Left colon (tissue), 2 donors: ENCODE measurements at places on chromosomes 2 and 18. TPM values are rescaled to one million over a fixed set of nuclear protein-coding genes. Genes with fewer than 3 reads are reported as not detected.

DNA sequence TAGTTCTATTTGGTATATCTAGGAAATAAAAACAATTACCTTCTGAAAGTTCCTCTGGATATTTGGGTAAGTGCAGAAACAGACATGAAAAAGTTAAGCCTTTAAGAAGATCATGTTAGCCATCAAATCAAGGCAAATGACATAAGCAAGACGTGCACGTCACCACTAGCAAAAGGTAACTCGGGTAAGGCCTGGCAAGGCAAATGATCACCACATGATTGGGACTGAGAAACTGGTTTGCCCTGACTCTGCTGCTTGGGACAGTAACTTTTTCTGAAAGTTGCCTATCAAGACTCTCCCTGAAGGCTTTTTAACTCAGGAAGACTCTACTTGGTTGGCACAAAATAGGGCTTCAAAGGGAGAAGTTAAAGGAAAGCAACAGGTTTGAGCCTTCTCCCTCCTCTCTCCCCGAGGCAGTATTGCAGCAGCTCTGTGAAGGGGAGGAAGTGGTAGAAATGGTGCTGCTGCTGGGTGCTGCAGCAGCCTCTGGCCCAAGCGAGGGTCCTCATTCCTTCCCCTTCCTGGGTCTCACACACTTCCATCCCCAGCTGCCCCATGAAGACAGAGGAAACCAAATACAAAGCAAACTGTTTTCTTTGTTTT lies 17.1 kb upstream of the TMEM237 start:
- no peak for DNase-seq

GRCh38 chr2:122032264-122032645 lies 276.8 kb downstream of the TSN start:
- DNase-seq = no peak

The DYNC2LI1 gene
- 19.9 TPM for total RNA-seq

The CENPA gene
- 1.5 TPM for total RNA-seq

The NAPG gene
- total RNA-seq = 42.6 TPM

GRCh38 chr2:197159661-197160211 lies 150.8 kb downstream of the ANKRD44 start:
- no peak for DNase-seq

DNA sequence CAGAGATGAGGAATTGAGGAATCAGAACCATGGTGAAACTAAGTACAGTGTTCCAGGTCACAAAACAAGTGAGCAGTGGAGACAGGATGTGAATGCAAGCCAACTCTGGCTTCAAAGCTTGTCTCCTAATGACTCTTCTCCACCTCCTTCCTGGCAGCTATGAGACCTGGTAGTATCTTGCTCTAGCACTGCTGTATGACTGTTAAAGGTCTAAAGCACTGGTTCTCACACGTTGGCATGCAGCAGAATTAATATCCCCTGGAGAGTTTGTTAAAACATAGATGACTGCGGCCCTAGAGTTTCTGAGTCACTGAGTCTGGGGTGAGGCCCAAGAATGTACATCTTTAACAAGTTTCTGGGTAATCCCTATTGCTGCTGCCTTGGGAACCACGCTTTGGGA lies 63.3 kb downstream of the SUCLG1 start:
- no peak for DNase-seq

- DNase-seq = no peak
These were observed 114.8 kb downstream of the ATL2 start for GRCh38 chr2:38262069-38262871.

The GREB1 gene
- total RNA-seq = 2.0 TPM

GRCh38 chr2:189580241-189580651 lies 340 bp downstream of the SLC40A1 start:
- DNase-seq = peak; percentile 44

- DNase-seq = peak; percentile 82
These were observed 42.1 kb upstream of the TRIM43B start for GRCh38 chr2:95526360-95527341.

- no peak for DNase-seq
These were observed 52.6 kb downstream of the COL6A3 start for GRCh38 chr2:237361194-237362004.

The ZEB2 gene
- 41.1 TPM for total RNA-seq

The PARD3B gene
- total RNA-seq = 30.5 TPM

DNA sequence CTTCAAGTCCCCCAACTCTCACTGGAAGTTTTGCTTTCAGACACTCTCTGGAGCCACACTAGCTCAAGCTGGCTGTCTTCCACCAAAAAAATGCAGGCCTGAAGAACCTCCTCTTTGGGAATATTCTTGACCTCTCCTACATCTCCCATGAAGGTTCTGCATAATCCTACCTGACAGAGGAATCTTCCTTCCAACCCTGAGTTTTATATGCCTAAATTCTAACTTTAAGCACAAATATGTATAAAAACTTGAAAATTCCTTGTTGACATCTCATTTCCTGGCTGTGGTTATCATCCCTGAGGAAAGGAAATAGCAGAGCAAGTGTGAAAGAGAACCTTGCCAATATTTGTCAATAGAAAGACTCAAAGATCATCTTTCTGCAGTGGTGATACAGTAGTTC lies 249.0 kb downstream of the LPIN1 start:
- DNase-seq = no peak

GRCh38 chr2:185825557-185825956 lies 87.0 kb downstream of the FSIP2 start:
- no peak for DNase-seq

The SERPINB12 gene
- total RNA-seq = not detected

The CFAP65 gene
- 0.76 TPM for total RNA-seq

The ANKRD30B gene
- total RNA-seq = not detected

GRCh38 chr2:161118722-161119121 lies 41.5 kb upstream of the TANK start:
- DNase-seq = no peak

- DNase-seq = no peak
These were observed 141.1 kb downstream of the SP100 start for GRCh38 chr2:230557065-230557464.

GRCh38 chr2:156340804-156341451 lies 8.4 kb upstream of the NR4A2 start:
- DNase-seq = no peak

DNA sequence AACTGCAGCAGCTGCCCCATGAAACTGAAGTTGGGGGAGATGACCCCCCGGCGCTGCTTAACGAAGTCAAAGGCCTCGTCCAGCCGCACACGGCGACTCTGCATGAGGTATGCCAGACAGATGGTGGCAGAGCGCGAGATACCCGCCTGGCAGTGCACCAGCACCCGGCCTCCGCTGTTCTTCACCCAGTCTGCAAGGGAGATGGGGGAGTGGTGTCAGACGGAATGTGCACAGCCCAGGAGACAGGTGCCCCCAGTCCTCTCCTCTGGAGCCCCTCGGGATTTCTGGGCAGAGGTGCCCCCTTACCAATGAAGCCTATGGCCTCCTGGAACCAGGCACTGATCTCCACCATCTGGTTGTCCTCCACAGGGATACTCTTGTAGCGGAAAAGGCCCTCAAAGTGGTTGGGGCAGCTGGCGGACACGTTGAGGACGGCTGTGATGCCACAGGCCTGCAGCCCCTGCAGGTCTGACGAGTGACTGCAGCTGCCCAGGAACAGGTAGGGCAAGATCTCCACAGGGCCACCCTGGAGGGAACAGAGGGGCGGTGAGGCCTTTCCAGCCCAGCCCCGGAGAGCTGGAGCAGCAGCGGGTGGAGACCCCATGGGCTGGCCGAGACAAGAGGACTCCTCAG lies 1.3 kb downstream of the DUSP2 start:
- no peak for DNase-seq

The RELCH gene
- 46.9 TPM for total RNA-seq
